ENCODE measurements at places on chromosomes 3 and 15. TPM values are rescaled to one million over a fixed set of nuclear protein-coding genes. Genes with fewer than 3 reads are reported as not detected.

Gene ST8SIA2
- total RNA-seq, result 0.31 TPM

Gene PLAAT1
- 5.9 TPM for total RNA-seq

Gene DZIP1L
- 5.8 TPM for total RNA-seq

Gene LEO1
- 10.8 TPM for total RNA-seq

Gene TNNC1
- 2,841 TPM for total RNA-seq

Gene FAN1
- total RNA-seq, result 9.8 TPM

Gene POTEB3
- total RNA-seq, result not detected

Gene GPR62
- total RNA-seq, result 0.53 TPM

Gene SAMMSON
- total RNA-seq, result not detected

Gene GPR27
- total RNA-seq, result 2.3 TPM

Gene TMED3
- total RNA-seq, result 37.1 TPM

Gene SYNPR
- total RNA-seq, result 5.3 TPM

Gene PRR20G
- not detected for total RNA-seq

Gene CFAP20DC
- total RNA-seq, result 0.08 TPM

Gene CXCR6
- total RNA-seq, result 2.6 TPM

Gene KIF23
- 1.1 TPM for total RNA-seq

Gene GOLGA8A
- 21.8 TPM for total RNA-seq

Gene LRRIQ4
- total RNA-seq, result not detected

Gene SLC35G2
- total RNA-seq, result 8.2 TPM

Gene MITF
- total RNA-seq, result 35.2 TPM

Gene CLDN11
- 9.4 TPM for total RNA-seq

Gene KBTBD13
- total RNA-seq, result 5.2 TPM

Gene STRA6
- total RNA-seq, result not detected

Gene HMG20A
- 36.3 TPM for total RNA-seq

Gene PLSCR5
- not detected for total RNA-seq

Gene SPATA12
- total RNA-seq, result not detected

Gene MINDY4B
- not detected for total RNA-seq

Gene ASB7
- total RNA-seq, result 8.3 TPM

Gene CYP1A2
- 0.12 TPM for total RNA-seq

Gene FSIP1
- total RNA-seq, result 0.50 TPM

Gene BTLA
- 0.50 TPM for total RNA-seq

Gene OXSR1
- 21.4 TPM for total RNA-seq

Gene HTR3E
- not detected for total RNA-seq

Gene RARRES1
- total RNA-seq, result 117 TPM
